ENCODE measurements at places on chromosomes 5 and 9. TPM values are rescaled to one million over a fixed set of nuclear protein-coding genes. Genes with fewer than 3 reads are reported as not detected.

CAPSL gene
- 5.3 TPM for polyA plus RNA-seq

ZNF608 gene
- polyA plus RNA-seq = 63.8 TPM

DNA sequence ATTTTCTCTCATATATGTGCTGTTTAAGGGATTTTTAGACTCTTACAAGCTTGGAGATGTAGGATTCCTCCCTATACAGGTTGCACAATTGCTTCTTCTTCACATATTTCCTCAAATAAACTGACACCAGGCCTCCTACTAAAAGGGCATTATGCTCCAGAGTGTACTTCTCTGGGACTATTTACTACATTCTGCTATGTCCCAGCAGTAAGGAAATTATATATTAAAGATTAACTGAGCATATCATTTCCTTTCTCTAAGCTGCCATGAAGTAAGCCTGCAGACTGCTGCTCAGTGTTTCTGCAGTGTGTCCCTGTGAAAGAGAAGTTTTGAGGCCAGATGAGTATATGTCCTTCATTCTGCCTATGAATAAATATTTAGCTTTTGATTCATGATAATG is 356.9 kb upstream of the NUDT12 start:
- DNase-seq = no peak

SPINK7 gene
- polyA plus RNA-seq = 0.53 TPM

GSN gene
- polyA plus RNA-seq = 208 TPM

- no peak for DNase-seq
These were observed 38.4 kb upstream of the ORM1 start for GRCh38 chr9:114284316-114285060.

- no peak for DNase-seq
These were observed 15.7 kb downstream of the GRAMD2B start for GRCh38 chr5:126438868-126439267.

- DNase-seq = no peak
These were observed 351.5 kb upstream of the TLE4 start for GRCh38 chr9:79220251-79220650.

OR1J1 gene
- not detected for polyA plus RNA-seq

EIF4E1B gene
- not detected for polyA plus RNA-seq

- no peak for DNase-seq
These were observed 8.5 kb upstream of the ACSL6 start for GRCh38 chr5:132019857-132020555.

GRCh38 chr5:140992828-140993227 is 26.6 kb downstream of the PCDHAC2 start:
- DNase-seq = no peak

DNA sequence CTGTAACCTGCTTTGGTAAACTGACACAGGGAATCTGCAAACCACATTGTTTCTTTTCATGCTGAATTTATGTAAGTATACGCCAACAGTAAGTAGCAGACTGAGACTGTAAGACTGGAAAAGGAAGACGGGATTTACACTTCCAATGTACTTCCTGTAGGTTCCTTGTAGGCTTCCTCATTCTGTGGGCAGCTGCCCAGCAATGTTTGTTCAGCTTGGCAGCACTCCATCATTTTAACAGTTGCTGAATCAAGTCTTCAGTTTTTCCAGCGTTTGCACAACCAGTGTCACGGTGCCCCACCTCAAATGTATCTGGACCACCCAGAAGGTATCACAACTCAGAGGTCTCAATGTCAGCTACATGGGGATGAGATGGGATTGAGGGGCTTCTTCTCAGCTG is 232.6 kb downstream of the PRDM9 start:
- DNase-seq = no peak

GRCh38 chr9:128206916-128207910 is 4.0 kb downstream of the DNM1 start:
- no peak for DNase-seq

DNA sequence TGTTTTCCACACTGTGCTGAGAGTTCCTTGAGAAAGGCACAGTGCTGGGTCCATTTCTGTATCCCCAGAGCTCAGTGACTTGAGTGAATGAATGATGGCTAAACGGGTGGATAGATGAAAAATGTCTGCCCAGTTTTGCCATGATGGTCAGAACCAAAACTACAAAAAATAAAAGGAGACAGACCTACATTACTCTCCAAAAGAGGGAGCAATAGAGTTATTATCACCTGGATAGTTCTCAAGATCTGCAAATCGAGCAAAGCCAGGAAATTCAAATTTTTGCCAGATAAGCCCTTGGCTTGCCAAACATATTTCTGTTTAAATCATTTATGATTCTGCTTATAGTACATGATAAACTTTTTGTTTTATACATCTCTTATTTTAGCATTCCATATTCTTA is 214.2 kb upstream of the ZNF462 start:
- no peak for DNase-seq

CXCL14 gene
- polyA plus RNA-seq = 22.4 TPM

DNA sequence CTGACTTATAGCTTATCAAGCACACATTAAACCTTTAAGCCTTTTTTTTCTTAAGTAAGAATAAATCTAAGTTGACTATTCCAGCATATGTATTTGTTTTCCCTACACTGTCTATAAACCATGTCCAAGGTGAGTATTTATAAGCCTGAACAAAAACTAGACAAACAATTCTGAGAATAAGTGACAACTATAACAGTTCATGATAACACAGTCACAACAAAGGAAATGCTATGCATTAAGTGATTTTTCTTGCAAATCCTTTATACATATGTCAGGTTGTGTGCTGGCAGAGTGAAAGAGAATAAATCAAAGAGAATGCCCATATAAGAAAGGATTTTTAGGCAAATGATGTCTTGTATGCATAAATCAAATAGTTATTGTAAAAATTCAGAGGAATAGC is 408.8 kb upstream of the KIF2A start:
- no peak for DNase-seq

NUP188 gene
- 46.6 TPM for polyA plus RNA-seq

ORM2 gene
- not detected for polyA plus RNA-seq

DNA sequence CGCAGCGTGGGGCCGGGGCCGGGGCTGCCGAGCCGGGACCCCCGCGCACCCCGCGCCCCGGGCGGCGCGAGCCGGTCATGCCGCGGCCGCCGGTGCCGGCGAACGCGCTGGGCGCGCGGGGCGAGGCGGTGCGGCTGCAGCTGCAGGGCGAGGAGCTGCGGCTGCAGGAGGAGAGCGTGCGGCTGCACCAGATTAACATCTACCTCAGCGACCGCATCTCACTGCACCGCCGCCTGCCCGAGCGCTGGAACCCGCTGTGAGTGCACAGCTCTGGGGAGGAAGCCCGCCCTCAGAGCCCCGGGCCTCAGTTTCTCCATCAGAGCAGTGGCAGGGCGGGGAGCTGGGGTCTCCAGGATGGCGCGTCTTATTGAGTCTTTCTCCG is 335 bp downstream of the GALNT12 start:
- no peak for DNase-seq

NOXA1 gene
- polyA plus RNA-seq = 15.9 TPM

DNA sequence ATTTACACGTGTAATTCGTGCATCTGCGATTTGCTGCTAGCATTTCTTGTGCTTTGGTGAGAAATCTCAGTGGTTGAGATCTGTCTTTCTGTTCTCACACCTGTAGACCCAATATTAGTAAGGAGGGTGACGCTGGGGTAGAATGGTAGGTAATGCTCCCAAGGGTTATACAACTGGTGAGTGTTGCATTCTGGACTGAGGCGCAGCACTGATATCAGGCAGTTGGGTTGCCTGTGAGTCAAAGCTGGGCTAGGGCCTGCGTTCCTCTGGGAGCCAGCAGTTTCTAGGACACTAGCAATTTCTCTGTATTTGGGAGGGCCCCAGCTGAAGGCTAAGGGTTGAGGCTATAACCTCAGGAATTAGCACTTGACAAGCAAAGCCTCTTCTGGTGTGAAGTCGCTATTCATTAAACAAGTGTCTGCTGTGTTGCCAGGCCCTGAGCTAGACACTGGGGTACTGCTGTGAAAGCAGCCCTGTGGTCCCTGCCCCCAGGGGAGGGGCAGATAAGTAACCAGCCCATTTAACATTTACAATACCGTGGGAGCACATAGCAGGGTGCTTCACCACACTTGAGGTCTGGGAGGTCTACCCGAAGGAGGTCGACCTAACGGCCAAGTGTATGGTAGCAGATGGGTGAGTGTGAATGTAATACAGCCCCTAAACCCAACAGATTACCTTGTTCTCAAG is 28.7 kb downstream of the LARP1 start:
- DNase-seq = no peak

DNA sequence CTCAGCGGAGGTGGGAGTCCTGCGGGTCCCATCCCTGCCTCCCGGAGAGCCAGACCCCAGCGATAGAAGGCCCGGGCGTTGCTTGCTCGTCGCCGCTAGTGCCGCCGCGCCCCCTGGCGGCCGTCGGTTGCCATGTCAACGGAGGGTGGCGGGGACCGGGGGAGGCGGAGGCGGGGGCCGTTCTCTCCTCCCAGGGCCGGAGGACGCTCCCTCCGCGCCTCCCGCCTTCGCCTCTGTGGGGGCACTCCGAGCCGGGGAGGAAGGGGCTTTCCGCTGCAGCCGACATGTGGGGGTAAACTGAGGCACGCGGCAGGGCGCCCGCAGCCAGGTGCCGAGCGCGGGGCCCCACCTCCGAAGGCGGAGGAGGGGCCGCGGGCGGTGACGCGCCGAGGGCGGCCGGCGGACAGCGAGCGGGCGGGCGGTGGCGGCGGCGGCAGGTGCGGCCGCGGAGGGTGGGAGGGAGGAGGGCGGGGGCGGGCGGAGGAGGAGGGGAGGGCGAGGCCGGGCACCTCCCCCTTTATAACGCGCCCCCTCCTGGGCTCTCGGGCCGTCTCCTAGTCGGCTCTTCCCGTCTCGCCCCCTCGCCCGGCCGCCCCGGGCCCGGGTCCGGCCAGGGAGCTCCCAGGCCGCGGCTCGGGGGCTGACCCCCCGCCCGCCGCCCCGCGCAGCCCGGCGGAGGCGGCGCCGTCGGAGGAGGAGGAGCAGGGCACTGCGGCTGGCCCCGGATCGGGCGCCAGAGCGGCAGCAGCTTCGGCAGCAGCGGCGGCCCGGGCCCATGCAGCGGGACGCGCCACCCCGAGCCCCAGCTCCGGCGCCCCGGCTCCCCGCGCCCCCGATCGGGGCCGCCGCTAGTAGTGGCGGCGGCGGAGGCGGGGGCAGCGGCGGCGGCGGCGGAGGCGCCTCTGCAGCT is 556 bp upstream of the CDK9 start:
- DNase-seq = peak; percentile 83

Measured in renal cortex interstitium (tissue), 15 donors.